CD14-positive monocyte (primary cell): ENCODE measurements at places on chromosomes 5 and 9. TPM values are rescaled to one million over a fixed set of nuclear protein-coding genes. Genes with fewer than 3 reads are reported as not detected.
A peak's percentile ranks its signal among the peaks of the same experiment; 100 is the strongest.

AK1 gene
- polyA plus RNA-seq = not detected

SMIM33 gene
- polyA plus RNA-seq = not detected

IL13 gene
- polyA plus RNA-seq = not detected

SLC6A19 gene
- not detected for polyA plus RNA-seq

DNA sequence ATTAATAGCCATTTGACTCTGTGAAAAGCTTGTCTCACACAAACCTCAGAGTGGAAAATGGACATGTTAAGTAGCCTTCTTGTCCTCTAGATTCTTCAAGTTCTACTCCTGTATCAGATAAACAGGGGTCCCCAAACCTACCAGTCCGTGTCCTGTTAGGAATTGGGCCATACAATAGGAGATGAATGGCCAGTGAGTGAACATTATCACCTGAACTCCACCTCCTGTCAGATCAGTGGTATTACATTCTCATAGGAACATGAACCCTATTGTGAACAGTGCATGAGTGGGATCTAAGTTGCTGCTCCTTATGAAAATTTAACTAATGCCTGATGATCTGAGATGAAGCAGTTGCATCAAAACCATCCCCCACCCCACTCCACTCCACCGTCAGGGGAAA is 136.3 kb downstream of the TMEM232 start:
- no peaks in the 10 kb centered on the region for H3K36me3 ChIP-seq
- H3K4me1 ChIP-seq = no peaks in the 10 kb centered on the region
- no peak overlapping the region for H3K4me3 ChIP-seq
- no peaks in the 10 kb centered on the region for H3K27me3 ChIP-seq
- H3K27ac ChIP-seq = no peak overlapping the region
- DNase-seq = no peak

DNA sequence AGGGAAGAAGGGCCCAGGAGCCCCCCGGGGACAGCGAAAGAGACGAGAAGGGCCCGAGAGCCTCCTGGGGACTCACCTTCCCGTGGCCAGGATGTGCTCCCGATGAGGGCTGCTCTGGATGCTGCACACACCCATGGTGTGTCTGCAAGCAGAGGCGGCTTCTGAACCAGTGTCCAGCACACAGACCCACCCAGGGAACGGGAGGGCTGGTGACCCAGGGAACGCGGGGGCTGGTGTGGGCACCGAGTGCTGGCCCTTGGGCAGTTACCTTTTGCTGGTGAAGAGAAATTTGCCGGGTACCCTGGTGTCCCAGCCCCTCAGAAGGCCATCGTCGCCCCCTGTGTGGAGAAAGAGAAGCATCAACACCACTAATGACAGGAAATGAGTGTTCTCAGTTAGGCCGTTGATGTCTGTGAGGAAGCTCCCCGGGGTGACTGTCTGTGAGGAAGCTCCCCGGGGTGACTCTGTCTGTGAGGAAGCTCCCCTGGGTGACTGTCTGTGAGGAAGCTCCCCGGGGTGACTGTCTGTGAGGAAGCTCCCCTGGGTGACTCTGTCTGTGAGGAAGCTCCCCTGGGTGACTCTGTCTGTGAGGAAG is 13.2 kb downstream of the MRPL41 start:
- no peaks in the 10 kb centered on the region for H3K27me3 ChIP-seq
- no peak overlapping the region for H3K27ac ChIP-seq
- no peaks in the 10 kb centered on the region for H3K4me1 ChIP-seq
- no peak for DNase-seq
- H3K36me3 ChIP-seq = peaks cover 26% of the 10 kb centered on the region

DNA sequence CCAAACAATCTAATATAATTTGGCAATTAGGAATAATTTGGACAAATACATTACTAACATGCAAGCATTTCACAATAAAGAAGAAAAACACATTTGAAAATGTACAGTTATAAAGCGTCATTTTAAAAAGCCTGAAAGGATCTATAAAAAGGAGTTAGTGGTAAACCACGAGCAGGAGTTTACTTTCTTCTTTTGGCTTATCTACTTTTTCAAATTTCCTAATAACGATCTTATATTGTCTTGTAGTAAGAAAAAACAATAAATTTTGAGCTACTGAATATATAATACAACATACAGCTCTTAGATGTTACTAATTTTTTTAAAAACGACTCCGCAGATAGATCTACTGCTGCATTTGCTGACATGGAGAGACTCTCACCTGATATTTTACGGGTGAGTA is 79.9 kb downstream of the SMIM23 start:
- peaks cover 19% of the 10 kb centered on the region for H3K4me1 ChIP-seq
- peaks cover 16% of the 10 kb centered on the region for H3K36me3 ChIP-seq
- no peak overlapping the region for H3K4me3 ChIP-seq
- H3K27ac ChIP-seq = no peak overlapping the region
- no peak for DNase-seq

GRCh38 chr9:92414566-92414965 is 9.7 kb downstream of the OMD start:
- no peak overlapping the region for H3K27ac ChIP-seq
- no peak for DNase-seq
- no peak overlapping the region for H3K4me3 ChIP-seq

GRCh38 chr5:126927429-126927828 is 102.9 kb downstream of the MARCHF3 start:
- H3K27ac ChIP-seq = no peak overlapping the region
- H3K4me1 ChIP-seq = no peaks in the 10 kb centered on the region
- DNase-seq = no peak
- H3K4me3 ChIP-seq = no peak overlapping the region
- no peaks in the 10 kb centered on the region for H3K27me3 ChIP-seq

- H3K27me3 ChIP-seq = no peaks in the 10 kb centered on the region
- H3K4me3 ChIP-seq = peak overlapping the region; percentile 12
- H3K36me3 ChIP-seq = peaks cover 6% of the 10 kb centered on the region
- H3K4me1 ChIP-seq = peaks cover 41% of the 10 kb centered on the region
- peak; percentile 53 for DNase-seq
- peak overlapping the region; percentile 83 for H3K27ac ChIP-seq
These were observed 24.6 kb downstream of the PIK3R1 start for GRCh38 chr5:68240202-68240601.

DNA sequence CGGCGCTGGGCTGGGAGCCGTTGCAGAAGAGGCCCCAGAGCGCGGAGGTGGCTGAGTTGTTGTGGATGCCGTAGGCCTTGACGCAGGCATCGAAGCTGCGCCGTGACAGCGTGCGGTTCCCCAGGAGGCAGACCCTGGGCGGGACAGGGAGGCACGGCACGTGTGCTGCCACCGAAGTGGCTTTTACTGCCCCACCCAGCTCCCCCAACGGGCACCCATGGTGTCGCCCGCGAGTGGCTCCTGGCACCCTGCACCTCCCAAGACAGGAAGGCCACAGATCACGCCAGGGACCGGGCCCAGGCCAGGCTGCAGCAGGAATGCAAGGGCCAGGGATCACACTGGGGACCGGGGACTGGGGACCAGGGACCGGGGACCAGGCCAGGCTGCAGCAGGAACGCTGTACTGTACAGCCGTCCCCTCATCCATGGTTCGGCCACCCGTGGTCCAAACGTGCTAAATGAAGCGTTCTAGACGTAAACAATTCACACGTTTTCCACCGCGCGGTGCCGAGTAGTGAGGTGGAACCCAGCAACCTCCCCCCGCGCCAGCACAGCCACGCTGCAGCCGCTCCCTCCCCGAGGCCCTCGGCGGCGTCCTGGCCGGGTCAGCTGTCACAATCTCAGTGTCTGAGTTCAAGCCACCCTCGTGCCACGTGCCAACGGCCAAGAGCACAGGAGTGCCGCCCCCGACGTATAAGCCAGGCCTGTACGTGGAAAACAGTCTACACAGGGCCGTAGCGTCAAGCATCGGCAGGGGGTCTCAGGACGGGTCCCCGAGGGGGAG is 27.8 kb downstream of the SLC12A7 start:
- no peak overlapping the region for H3K4me3 ChIP-seq
- DNase-seq = no peak
- H3K4me1 ChIP-seq = no peaks in the 10 kb centered on the region
- H3K27me3 ChIP-seq = no peaks in the 10 kb centered on the region
- H3K27ac ChIP-seq = no peak overlapping the region

DNA sequence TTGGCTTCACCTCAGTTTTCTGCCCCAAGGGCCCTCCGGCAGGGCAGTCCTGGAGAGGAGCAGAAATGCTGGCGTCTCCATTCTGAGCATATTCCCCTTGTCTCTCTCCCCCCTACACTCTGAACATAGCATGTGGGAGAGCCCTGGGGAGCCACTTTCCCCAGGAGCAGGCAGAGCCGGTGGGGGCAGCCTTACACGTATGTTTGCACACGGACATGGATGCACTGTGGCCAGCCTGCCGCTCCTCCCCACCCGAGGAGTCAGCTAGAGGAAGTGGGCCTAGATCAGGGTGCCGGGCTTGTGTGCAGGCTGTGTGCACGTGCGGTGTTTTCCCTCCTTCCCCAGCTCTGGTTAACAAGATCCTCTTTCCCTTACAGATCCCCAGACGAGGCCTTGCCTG is 25.4 kb upstream of the POMT1 start:
- no peaks in the 10 kb centered on the region for H3K27me3 ChIP-seq
- no peaks in the 10 kb centered on the region for H3K4me1 ChIP-seq
- peak overlapping the region; percentile 14 for H3K27ac ChIP-seq

DNA sequence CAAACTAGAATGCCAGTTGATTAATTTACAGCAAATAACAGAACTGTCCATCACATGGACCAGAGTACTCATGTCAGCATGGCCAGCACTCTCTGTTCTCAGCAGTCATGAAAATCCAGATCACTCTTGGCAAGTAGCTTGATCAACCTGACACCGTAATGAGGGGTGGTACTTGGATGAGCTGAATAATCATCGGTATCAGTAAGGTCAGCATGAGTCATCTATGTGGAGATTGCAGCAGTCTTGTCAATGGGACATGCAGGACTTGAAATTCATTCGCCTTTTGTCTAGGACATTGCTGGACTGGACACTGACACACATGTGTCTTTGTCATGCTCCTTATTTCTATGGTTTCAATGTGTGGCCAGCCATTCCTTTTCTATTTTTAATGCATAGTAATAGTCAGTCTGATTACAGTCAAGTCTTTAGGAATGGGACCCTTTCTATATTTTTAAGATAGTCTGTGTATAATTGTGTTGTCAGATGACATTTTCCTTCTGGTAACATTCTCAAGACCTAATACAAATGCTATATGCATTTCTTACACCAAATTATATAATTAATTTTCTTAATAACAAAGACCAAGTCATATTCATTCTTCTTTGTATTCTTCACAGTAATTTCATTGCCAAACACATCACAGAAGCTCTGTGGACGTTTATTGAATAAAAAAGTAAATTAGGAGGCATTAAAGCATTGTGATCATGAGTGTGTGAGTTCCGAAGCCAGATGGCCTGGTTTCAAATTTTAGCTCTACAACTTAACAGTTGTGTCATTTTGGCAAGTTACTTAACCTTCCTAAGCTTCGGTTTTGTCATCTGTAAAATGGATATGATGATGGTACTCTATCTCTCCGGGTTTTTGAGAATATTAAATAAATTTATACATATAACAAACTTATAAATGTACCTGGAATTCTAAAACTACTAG is 57.4 kb downstream of the ADAMTSL1 start:
- H3K27me3 ChIP-seq = no peaks in the 10 kb centered on the region
- no peak overlapping the region for H3K4me3 ChIP-seq
- DNase-seq = no peak

DNA sequence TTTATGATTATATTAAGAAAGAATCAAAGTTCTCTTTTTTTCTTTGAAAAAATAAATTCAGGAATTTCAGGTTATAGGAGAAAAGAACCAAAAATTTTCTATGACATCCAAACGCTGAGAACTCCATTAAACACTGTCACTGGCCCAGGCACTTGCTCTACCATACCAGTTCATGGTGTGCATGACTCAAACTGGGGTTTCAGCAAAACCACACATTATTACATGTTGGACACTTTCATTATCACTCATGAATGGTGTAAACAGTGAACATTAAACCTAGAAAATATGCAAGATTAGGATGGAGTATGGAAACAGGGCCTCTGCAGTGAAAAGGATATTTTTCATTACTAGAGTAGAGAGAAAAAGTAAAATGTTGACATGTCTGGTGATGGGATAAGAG is 369.9 kb upstream of the FAM174A start:
- no peaks in the 10 kb centered on the region for H3K36me3 ChIP-seq
- DNase-seq = no peak
- H3K4me1 ChIP-seq = no peaks in the 10 kb centered on the region
- H3K4me3 ChIP-seq = no peak overlapping the region
- H3K27me3 ChIP-seq = no peaks in the 10 kb centered on the region

- no peak overlapping the region for H3K27ac ChIP-seq
- peaks cover 83% of the 10 kb centered on the region for H3K27me3 ChIP-seq
- peaks cover 11% of the 10 kb centered on the region for H3K4me1 ChIP-seq
- H3K36me3 ChIP-seq = no peaks in the 10 kb centered on the region
These were observed 3.7 kb downstream of the PHF24 start for GRCh38 chr9:34961574-34962490.

DNA sequence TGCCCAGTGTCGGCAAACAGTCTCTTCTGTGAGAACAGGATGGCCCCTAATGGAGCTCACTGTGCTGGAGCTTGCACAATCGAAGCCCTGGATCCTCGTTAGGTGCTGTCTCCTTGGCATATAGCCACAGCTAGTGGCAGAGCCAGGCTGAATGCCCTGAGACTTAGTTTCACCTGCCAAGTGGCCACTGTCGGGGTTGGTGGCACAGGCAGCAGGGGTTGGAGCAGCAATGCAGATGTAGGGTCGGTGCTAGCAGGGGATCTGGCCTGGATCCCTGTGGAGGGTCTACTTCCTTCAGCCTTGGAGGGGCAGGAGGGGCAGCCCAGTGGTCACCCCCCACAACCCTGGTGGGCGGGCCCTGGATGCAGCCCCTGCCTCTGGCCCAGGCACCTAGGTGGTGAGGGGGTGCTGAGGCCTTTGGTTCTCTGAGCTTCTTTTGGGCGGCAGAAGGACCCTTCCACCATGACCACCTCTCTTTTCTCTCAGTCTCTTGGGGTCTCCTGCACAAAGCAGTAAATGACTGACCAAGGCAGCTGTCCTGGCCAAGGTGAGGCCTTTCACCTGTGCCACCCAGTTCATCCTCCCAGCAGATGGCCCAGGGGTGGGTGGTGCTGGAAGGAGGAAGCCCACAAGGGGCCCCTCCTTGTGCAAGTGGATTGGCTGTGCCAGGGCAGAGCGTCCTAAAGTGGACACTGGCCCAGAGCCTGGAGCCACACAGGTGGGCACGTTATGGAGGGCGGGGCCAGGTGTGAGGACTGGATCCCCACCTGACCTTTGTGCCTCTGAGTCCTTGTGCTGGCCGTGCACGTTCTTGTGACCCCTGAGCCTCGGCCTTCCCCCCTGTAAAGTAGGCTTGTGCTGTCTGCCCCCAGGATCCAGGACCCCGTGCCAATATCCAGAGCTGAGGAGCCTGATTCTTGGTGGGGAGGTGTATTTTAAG is 44.8 kb downstream of the PHF2 start:
- no peak overlapping the region for H3K27ac ChIP-seq
- H3K27me3 ChIP-seq = no peaks in the 10 kb centered on the region
- peaks cover 5% of the 10 kb centered on the region for H3K36me3 ChIP-seq
- no peak for DNase-seq
- no peaks in the 10 kb centered on the region for H3K4me1 ChIP-seq
- H3K4me3 ChIP-seq = no peak overlapping the region

DNA sequence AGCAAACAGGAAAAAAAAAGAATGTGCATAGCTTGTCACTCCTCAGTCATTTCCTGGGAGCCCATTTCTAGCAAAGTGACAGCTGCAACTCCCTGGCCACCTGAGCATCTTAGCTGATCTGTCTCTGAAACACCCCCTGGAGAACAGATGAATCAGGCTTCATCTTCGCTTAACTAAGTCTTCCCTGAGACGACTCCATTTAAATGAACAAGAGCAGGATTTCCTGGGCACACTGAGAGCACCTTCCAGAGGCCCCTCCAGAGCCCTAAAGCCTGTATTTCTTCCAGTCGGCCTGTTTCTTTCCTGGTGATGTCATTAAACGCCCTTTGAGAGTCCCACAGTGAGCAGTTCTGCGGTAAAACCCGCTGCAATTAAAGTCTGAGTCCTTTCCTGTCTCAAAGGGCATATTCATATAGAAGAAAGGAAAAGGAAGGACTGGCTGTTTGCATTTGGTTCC is 13.9 kb downstream of the TGFBI start:
- H3K27me3 ChIP-seq = no peaks in the 10 kb centered on the region
- peaks cover 27% of the 10 kb centered on the region for H3K4me1 ChIP-seq
- peak overlapping the region; percentile 47 for H3K27ac ChIP-seq
- DNase-seq = no peak
